ENCODE measurements at places on chromosomes 5 and 9.

DNA sequence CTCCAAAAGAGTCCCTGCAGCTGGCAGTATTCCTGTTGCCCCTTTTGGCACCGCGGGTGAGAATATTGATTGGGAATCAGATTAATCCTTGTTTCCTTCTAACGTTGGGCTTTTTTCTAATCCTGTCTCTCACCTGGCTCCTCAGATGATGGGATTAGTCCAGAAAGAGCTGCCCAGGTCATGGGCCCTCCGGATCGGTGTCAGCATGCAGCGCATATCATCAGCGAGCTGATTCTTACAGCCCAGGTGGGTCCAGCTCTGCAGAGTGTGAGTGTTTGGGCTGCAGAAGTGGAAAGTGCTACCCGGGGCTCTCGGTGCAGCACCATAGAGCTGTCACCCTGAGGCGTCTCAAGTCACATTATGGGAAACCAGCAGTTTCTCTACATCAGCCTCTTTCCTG, 40.9 kb upstream of the PRDM12 start:
- DNase-seq = no peak

- DNase-seq = no peak
Measured at GRCh38 chr9:103900466-103900865, 193.6 kb upstream of the SMC2 start.

DNA sequence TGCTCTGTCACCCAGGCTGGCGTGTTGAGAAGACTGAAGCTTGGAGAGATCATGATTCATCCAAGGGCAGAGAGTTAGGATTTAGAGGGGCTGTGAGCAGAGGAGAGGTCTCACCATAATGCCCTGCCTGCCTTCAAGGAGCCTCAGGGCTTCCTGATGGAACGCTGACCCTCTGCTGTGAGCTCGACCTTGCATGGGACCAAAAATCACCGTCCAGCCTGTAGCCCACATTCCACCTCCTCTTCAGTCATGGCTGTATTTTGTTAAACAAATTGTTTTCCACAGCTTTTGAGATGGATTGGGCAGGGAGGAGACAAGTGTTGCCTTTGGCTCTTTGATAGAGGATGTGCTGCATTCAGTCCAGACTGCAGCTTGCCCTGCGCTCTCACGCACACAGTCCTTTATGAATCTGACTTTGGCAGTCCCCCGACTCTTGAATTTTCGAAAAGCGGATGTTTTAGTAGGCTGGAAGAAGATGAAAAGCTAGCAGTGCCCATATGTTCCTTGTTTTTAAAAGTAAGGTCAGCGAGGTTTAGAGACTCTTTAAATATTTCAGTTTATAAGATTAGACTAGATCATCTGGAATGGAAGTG, 79.5 kb downstream of the MVB12B start:
- no peak for DNase-seq

GRCh38 chr5:52773342-52773741, 14.4 kb upstream of the ITGA1 start:
- DNase-seq = no peak

- DNase-seq = no peak
Measured at GRCh38 chr5:55454282-55454681, 80.5 kb downstream of the PLPP1 start.

GRCh38 chr5:7461371-7461770, 65.4 kb downstream of the ADCY2 start:
- no peak for DNase-seq

Measured in stimulated activated CD4-positive, alpha-beta T cell treated with anti-CD3 and anti-CD28 coated beads, Interleukin-12 subunit alpha, Interleukin-12 subunit beta, amount 100 ng/mL, for 4 hours (primary cell).